ENCODE measurements at places on chromosomes 5 and 9.

DNA sequence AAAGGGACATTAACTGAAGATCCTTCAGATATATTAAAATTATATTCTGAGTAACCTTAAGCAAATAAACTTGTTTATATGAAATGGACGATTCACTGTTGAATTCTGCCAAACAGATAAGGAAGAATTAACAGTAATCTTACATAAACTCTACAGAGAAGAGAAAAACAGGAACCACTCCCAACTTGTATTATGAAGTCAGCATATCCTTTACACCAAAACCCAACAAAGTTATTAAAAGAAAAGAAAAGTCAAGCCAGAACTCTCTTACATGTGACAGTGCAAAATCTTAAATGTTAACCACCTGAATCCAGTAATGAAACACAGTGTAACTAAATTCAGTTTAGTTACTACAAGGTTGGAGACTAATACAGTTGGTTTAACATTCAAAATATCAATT is 185.8 kb downstream of the DEPDC1B start:
- DNase-seq: no peak

DNA sequence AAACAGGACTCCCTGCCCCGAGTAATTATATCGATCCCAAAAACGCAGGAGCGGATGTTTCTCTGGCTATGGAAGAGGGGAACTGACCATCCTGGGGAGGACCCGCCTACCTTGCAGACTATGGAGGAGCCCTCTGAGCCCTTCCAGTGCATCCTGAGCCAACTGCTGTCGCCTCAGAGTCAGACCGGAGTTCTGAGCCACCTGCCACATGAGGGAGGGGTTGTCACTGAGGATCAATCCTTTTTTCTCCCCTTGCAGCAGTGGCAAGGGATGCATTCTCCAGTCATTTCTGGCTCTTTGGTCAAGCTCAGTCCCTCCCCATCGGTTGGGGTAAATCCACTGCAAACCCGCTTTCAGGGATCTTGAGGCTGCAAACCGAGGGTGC is 709 bp downstream of the FANCG start:
- DNase-seq: no peak

DNA sequence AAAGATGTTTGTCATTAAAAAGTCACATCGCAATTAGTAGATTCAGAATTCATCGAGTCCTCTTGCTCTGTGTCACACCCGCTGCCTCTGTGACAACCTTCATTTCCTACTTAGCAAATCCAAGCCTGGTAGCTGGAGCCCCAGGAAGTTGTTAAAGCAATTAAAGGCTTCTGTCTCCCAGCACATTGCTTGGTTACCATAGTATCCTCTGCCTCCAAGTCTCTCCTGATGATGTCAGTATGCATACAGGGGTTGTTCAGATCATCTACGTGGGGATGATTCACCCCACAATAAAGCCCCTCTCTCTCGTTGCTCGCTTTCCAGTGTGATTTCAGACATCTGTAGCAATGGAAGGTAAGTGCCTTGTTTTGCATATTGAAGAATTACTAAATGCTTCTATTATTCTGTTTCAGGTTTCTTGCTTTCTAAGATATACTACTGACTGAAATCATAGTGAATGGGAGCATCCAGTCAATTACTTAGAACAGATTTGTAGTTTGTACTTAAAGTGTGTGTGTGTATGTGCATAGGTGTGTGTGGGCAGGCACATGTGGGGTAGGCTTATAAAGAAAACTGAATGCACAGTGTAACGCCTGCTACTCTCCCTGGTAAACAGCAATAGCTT is 52.9 kb downstream of the PAM start:
- no peak for DNase-seq

DNA sequence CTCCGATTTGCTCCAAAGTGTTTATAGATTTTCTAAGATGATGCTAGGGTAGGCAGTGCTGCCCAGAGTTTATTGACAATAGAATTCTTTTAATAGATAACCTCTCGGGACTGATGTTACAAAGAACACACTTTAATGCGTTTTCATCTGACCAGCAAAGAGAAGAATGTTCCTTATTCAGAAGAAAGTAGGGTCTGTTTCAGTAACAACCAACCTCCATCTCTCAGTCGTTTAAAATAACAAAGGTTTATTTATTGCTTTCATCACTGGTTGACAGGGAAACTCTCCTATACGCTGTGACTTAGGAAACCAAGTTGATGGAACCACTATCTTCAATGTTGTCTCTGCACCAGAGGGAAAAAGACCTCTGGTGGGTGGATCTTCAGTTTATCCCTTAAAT is 55.1 kb upstream of the PAPPA start:
- no peak for DNase-seq

GRCh38 chr9:93365427-93366118 is 85.9 kb upstream of the FAM120A start:
- DNase-seq: no peak

GRCh38 chr9:135301271-135302263 is 178.0 kb upstream of the PPP1R26 start:
- DNase-seq: no peak

DNA sequence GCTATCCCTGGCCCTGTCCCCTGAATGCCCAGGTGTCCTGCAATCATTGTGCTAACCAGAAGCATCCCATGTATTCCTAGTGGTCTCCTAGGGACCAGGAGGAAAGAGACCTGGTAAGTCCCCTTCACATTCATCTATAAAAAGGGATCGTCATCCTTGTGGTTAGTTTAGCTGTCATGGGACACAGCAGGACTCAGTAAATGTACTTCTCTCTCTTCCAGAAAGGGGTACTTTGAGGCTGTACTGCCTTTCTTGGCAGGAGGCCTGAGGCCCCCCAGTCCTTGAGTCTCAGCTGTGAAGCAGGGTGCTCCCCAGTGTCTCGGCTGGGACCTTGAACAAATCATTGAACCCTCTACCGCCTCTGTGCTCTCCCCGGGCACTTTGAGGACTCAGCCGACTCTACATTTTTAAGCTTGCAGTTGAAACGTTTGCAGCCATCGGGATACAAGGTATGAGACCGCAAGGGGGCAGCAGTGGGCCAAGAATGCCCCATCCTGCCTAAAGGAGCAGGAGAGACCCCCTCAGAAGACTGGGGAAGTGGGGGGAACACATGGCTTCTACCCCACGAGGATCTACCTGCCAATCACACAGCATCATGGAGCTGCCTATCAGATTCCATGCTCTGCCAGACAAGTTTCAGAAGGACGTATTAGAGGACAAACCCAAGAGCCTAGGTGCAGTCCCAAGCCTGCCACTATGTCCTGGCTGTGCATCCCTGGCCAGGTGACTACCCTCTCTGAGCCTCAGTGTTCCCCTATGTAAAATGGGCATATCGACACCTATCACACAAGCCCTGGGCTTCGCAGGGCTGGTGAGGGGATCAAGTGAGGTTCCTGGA is 2.4 kb upstream of the PHYKPL start:
- peak; percentile 47 for DNase-seq

DNA sequence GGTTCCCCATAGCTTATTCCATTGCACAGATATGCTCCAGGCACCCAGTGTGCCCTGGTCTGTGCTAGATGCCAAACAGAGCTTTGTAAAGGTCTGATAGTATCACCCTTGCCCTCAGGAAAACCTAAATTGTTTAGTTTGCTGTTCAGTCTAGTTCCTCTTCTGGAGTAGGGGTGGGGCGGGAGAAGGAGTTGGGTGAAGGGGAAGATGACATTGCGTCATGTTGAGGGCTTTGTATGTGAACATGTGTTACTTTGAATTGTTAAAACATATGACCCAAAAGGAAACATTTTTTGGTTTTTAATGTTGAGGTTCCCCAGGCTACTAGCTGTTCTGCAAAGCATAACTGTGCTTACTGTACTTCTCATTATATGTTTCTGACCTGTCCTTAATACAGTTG is 40.6 kb downstream of the HACD4 start:
- no peak for DNase-seq

DNA sequence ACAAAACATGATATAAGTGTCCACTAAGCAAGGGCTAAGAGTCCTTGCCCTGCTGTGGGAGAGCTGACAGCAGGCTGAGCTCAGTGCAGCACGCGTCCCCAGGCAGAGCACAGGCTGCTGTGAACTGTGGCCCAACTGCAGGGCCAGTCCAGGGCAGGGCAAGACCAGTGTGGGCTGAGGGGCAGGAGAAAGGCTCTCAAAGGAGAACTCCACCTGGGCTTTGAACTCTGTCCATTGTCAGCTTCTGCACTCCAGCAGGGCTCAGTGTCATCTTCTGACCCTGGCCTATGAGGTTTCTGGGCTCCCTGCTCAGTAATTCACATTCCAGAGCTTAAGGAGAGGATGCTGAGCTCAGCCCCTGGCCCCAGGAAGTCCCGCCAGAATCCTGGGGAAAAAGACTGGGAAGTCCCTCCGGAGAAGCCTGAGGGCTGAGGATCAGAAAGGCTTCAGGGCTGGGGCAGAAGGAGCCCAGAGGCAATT is 37.4 kb downstream of the LHFPL2 start:
- DNase-seq: no peak

DNA sequence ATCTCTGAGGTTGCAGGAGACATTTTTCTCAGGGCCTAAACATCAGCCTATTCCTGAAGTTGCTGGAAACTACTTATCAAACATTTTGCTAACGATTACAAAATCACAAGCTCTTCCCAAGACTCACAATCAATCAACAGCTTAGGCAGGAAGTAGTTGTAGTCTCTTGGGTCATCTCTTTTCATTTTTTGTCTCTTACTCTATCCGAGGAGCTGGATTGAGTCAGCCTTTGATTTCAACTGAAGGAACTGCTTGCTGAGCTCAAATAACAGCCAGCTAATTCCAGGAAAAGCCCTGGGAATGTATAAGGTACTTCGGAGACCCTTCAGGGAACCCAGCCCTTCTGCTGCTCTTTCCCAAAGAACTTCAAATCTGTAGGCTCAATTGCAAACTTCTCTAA is 398.9 kb downstream of the PLK2 start:
- no peak for DNase-seq

- DNase-seq: no peak
Observed at GRCh38 chr5:60503771-60504170, 196.2 kb downstream of the DEPDC1B start.

DNA sequence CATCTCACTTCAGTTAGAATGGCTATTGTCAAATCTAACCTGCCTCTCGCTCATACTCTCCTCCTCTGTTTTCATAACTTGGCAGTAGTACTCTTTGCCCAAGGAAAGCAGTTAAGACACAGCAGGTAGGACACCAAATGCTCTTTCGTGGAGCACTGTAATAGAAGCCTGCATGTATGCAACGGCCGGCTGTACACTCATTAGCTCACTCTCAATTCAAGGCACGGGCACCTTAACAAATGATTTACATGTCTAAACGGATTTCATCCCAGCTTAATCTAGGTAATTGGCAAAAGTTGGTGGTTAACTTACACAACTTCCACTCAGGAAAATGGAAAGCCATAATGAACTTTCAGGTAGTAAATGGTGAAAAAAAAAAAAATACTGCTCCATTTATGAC is 14.9 kb downstream of the DEPDC1B start:
- no peak for DNase-seq

GRCh38 chr5:41508696-41509398 is 1.6 kb downstream of the PLCXD3 start:
- DNase-seq: no peak

DNA sequence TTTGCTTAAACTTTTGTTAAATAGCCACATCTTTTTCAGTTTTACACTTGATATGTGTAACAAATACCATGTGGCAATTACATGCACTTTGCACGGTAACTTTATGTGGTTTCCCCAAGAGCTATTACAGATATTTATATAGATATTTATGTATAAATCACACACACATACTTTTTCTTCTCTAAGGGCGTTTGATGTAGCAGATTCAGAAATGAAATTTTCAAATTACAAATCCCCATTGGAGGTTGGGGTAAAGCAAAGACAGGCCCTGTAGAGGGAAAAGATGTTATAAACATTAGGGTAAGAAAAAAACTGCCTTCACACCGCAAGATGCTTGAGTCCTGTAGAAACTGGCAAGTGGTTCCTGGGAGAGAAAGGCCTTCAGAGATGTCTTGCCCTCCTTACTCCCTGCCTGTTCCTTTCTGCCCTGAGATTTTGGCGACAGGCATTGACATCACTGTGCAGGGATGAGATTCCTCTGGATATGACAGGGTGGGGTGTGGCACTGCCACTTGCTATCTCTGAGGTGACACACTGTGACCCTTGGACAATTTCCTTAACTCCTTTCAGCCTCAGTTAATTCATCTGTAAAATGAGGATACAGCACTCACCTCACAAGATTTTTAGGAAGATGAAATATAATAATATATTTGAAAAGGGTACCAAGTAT is 177.9 kb upstream of the TUT7 start:
- DNase-seq: no peak

- no peak for DNase-seq
Observed at GRCh38 chr5:116394186-116394867, 180.3 kb downstream of the SEMA6A start.

DNA sequence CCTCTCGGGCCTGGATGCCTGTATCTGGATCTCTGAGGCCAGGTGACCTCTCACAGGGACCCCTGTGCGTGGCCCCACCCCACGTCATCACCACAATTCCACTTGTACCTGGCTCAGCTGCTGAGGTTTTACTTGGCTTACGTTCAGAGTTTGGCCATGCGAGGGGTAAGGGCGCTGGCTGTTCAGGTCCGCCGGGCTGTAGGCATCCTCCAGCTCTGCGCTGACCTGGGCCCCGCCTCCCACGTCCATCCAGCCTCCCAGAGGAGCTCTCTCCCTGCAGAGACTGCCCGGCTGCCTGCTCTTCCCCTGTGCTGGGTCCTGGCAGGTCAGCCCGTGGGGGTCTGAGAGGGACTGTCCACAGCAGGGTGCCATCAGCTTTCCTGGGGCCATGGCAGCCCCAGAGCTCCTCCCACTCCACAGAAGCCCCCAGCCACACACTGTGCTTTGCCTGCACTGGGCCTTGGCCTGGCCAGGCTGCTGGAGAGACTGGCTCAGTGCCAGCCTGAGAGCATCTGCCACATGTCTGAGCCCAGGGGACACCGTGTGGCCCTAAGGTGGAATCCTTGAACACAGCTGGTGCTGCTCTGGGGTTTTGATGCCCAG is 43.6 kb downstream of the SLC6A3 start:
- DNase-seq: no peak

DNA sequence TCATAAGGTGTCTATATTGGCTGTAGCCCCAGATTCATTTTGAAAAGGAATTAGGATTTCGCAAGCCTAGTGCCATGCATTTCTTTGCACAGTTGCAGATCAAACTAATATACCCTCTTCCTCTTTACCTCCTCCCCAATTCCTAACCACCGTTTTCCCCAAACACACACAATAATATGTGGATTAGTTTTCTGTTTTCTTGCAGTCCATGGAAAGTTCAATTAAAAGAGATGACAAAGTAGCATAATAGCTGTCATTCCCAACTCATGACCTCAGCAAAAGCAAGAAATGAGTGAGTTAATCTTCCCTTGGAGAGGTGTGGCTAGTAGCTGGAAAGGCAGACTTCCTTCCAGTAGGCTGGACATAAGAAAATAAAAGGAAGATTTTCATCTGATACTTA is 349.1 kb downstream of the TMEM232 start:
- DNase-seq: no peak

DNA sequence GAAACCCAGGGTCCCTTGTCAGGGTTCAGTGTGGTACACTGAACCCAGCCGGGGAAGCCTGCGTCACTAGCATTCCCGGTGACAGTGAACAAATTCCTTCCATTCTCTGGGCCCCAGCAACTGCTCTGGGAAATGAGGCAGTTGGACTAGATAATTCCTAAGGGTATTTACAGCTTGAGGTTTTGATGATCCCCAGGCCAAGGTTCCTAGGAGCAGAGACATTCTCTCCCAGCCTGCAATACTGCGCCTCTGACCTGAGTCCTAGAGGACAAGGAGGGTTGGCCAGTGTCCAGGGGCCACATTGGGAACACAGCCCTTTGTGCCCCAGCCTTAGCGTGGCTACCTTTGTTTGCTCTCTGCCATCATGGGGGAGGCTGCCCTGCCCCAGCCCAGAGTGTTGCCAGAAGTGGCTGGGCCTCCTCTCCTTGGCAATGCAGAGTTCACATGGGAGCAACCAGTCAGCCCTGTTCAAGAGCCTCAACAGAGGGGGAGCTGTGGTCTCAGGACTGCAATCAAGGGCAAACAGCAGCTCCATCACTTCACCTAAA is 178.2 kb downstream of the SEC61B start:
- no peak for DNase-seq
